Epithelial cell of proximal tubule (primary cell): ENCODE measurements at places on chromosomes 11 and 22. TPM values are rescaled to one million over a fixed set of nuclear protein-coding genes. Genes with fewer than 3 reads are reported as not detected.

DNA sequence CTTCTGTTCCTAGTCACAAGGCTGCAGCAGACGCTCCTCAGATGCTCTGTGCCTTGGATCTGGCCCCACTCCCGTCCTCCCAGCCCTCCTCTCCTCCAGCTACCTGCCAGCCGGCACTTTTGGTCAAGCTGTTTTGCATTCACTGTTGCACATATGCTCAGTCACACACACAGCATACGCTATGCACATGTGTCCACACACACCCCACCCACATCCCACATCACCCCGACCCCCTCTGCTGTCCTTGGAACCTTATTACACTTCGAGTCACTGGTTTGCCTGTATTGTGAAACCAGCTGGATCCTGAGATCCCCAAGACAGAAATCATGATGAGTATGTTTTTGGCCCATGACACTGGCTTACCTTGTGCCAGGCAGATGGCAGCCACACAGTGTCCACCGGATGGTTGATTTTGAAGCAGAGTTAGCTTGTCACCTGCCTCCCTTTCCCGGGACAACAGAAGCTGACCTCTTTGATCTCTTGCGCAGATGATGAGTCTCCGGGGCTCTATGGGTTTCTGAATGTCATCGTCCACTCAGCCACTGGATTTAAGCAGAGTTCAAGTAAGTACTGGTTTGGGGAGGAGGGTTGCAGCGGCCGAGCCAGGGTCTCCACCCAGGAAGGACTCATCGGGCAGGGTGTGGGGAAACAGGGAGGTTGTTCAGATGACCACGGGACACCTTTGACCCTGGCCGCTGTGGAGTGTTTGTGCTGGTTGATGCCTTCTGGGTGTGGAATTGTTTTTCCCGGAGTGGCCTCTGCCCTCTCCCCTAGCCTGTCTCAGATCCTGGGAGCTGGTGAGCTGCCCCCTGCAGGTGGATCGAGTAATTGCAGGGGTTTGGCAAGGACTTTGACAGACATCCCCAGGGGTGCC, 109.8 kb downstream of the BCR start:
- DNase-seq = no peak

DNA sequence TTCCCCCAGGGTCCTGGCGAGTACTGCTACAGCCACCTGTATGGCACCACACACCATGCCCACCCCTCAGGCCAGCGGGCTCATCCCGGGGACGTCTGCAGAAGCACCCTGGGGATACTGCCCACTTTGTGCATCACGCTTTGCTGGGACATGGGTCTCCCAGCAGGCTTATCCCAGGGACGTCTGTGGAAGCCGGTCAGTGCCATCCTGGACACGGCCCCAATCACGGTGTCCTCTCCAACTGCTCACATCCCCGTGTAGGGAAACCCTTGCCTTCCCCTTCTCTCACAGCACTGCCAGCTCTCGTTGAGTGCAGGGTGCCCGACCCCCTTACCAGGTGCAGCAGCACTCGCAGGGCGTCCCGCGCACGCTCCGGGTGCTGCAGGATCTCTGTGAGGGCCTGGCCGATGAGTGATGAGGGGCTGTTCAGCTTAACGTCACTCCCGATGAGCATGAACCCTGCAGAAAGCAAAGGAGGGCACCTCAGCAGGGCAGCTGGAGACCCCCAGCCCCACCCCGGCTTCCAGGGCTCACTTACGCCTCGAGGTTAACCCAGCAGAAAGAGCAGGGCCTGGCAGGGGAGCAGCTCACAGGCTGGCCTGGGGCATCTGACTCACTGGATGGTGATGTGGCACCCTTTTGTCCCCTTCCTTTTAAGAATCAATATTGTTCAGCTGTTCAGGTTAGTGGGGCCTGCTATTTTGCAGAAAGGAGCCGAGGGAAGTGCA, 76.9 kb upstream of the PITPNB start:
- DNase-seq = no peak

DNA sequence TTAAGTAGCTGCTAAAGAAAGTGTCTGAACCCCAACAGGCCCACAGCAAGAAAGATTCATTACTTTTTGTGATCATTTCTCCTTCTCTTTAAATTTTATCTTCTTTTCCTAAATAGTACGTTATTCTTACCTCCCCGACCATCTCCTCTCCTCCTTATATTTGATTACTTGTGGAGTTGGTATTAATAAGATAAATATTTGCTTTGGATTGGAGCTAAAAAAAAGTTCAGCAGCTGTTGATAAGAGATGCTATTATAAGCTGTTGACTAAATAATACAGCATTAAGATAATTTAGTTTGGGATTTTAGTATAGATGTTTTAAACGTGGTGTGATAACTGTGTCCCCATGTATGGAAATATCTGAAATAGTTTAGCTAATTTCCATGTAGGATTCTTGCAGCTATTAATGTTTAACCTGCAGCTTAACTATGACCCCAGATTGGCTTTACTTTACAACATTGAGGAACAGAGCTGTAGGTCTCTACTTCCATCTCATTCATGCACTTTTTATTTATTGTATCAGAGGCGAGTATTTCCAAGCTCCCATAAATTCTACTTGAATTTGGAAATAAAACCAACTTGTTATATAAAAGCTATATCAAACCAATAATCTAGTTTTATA, 37.8 kb downstream of the ZNF143 start:
- no peak for DNase-seq

DNA sequence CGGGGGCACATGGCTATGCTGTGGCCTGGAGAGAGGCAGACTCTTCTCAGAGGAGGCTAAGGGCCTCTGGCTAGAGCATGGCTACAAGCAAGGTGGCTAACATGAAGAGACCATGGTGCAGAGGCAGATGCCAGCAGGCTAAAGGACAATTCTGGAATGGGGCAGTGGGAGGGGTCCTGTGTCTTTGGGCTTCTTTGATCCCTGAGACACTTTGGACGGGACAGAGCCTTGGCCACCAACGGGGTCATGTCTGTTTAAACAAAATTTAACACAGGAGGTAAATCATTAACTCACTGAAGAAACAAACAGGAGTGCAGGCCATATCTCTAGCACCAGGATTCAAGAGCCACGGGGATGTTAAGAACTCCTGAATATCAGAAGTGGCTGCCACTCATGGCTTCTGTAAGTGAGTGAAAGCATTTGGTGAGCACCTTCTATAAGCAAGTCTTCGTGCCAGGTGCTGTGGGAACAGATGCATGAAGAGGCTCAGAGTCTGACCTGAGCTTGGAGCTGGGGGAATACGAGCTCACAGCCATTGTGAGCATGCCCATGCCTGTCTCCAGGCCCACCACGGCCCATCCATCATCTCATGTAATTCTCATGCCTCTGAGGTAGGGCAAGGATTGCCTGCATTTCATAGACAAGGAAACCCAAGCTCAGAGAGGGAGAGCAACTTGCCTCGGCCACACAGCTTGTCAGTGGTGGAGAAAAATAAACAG, 18.3 kb upstream of the ZNRF3 start:
- DNase-seq = no peak

DNA sequence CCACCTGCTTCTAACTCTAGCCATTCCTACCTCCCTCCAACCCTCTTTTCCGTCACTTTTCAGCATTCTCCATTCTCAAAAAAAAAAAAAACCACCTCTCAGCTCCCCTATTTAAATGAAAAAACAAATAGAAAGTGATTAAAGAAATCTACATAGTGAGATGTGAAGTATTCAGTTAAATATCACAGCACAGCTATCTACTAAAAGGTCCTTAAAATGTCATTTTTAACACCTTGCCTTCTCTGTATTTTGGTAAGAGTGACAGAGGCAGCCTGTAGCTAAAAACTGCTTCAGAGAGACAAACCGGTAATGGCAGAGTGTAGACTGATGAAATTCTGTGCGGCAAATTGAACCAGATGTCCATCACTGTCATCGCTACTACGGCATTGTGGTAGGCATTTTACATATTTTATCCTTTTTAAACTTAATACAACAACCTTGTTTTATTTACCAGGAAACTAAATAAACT, 346 bp upstream of the ALG9 start:
- DNase-seq = no peak

GRCh38 chr22:49658902-49659280, 168.8 kb downstream of the BRD1 start:
- DNase-seq = no peak

GRCh38 chr11:64485074-64485473, 105.9 kb upstream of the SLC22A12 start:
- DNase-seq = no peak

- no peak for DNase-seq
Measured at GRCh38 chr11:122337704-122338103, 221.7 kb upstream of the BLID start.

DNA sequence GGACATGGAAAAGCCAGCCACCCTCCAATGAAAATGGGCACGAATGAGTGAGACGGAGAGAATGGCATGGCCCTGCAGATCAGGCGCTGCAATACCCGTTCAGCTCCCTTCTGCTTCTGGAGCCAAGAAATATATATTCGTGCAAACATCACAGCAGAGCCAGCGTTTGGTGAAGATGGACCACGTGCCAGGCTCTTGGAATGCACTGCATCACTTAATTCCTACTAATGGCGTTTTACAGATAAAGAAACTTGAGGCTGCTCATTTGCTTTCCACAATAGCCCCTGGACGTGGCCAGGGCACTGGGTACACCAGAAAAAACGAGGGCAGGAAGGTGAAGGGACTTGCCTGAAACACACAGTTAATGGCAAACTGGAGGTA, 1.6 kb upstream of the FXYD2 start:
- DNase-seq = no peak

DNA sequence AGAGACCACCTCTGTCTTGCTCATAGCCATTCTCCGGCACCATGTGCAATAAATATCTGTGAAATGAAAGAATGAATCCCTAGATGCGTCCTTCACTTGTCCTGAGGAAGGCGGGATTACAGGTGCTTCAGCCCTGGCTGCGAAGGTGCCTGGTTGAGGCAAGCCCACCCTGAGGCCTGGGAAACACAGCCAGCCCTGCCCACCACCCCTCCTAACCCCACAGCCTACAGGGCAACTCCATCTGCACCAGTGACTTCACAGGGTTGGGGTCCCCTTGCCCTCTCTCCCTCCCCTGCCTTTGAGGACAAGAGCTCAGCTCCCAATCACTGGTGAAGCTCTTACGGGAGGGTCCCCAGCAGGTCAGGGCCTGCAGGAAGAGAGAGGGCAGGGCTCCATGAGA, 17.5 kb upstream of the SCGB1A1 start:
- no peak for DNase-seq

DNA sequence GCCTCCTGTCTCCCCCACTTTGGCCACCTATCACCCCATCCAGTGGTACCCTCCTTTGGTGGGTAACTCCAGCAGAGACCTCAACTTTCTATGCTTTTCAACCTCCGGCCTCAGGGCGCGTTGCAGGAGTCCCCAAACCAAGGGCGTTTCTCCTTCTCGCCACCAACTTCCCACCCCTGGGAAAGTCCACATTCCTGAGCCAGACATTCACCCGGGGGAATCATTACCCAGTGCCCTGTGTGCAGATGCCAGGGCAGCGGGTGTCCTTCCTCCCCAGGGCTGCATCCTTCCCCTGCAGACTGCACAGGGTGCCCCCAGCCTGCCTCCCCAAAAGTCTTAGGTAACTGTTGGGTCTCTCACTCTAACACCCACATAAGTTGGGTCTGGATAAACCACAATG, 26.4 kb downstream of the MYEOV start:
- DNase-seq = no peak

- DNase-seq = no peak
Measured at GRCh38 chr22:32810555-32811133, 9.1 kb downstream of the TIMP3 start.

- DNase-seq = no peak
Measured at GRCh38 chr11:77171254-77171653, 43.2 kb downstream of the MYO7A start.

- DNase-seq = no peak
Measured at GRCh38 chr11:112615238-112615637, 346.0 kb upstream of the NCAM1 start.

DNA sequence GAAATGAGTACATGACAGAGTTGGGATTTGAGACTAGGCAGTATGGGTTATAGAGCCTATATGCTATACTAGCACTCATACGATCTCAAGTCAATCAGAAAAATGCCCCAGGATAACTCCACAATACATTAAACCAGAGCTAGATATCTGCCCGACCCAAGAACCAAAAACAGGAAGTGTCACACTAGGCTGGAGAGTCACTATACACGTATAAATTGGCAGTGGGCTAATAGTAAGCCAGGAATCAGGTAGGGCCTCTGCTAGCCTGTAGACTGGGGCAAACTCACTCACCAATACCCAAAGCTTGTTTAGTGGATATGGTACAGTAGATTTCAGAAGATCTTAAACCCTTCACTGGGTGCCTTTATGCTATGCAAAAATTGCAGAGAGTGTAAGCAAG, 16.2 kb upstream of the EIF4G2 start:
- no peak for DNase-seq

DNA sequence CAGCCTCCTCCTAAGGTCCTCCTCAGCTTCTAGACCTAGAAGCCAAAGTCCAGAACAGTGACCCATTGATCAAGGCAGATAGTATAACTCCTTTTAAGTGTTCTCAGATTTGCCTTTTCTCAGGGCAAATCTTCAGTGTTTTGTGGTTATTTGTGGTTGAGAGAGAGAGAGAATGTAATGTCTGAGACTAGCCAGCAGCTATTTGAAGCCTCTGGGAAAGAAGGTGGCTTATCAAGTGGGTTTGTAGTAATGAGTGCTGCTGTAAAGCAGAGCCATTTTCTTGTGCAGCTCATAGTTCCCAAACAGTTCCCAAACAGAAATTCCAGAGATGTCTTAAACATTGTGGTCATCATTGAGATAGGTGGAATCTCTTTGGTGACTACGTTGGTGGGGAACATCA, 89.5 kb downstream of the RNF169 start:
- DNase-seq = no peak

NCR3LG1 gene
- 1.2 and 2.3 TPM in 2 replicates for total RNA-seq

CSF2RB gene
- under 0.01 TPM in 1 of 2 replicates, not detected in the other for total RNA-seq

PICALM gene
- total RNA-seq = 153 and 218 TPM in 2 replicates

OR8G1 gene
- total RNA-seq = not detected in 2 replicates

PTPN5 gene
- total RNA-seq = 0.07 TPM in 1 of 2 replicates, not detected in the other
